ENCODE measurements at places on chromosomes 7 and 10.

DNA sequence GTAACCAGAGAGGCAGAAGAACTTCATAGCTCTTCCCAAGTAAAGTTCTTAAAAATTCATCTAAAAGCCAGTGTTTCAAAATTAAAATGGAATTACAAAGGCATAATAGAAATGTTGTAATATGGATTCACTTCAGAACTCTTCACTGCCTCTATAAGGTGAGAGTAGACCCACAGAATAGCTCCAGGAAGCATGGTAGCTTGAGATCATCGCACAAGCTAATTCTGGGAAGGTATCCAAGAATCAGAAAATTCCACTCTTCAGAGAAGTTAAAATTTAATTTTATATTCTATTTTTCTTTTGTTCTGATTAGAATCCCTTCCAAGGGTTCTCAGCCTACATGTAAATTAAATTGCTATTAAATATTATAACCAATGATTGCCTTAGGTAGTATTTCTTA, 1.5 kb upstream of the DHX32 start:
- no peak for DNase-seq

DNA sequence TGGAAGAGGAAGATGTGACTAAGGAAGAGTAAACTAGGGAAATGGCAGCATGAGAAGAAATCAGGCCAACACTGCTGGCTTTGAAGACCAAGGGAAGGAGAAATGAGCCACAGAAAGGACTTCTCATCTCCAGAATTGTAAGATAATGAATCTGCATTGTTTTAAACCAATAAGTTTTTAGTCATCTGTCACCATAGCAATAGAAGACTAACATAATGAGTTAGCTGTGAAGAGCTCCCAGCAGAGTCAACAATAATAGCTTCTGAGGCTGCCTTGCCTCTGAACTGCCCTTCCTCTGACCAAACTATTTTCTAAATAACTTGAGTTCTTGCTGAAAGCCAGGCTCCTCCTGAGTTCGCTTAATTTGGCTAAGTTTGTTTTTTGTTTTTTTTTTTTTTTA, 103.6 kb downstream of the CACNA2D1 start:
- no peak for DNase-seq

DNA sequence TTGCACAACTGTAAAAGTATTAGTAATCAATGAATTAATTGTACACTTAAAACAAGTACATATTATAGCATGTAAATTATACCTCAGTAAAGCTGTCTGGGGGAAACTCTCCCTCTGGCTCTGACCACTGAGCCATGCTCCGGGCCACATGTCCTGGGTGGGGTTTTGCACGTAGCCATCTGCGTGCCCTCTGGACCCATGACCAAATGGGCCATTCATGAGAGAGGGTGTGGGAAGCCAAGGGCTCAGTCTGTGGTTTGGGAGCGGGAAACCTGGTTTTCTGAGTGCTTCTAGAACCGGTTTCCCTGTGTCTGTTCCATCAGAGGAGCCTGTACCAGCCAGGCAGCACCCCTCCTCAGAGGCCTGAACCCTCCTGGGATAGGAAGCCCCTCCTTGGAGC, 143.2 kb downstream of the SH3PXD2A start:
- no peak for DNase-seq

GRCh38 chr10:43254199-43254730, 12.6 kb downstream of the RASGEF1A start:
- no peak for DNase-seq

GRCh38 chr10:116748041-116748440, 5.7 kb upstream of the HSPA12A start:
- no peak for DNase-seq

DNA sequence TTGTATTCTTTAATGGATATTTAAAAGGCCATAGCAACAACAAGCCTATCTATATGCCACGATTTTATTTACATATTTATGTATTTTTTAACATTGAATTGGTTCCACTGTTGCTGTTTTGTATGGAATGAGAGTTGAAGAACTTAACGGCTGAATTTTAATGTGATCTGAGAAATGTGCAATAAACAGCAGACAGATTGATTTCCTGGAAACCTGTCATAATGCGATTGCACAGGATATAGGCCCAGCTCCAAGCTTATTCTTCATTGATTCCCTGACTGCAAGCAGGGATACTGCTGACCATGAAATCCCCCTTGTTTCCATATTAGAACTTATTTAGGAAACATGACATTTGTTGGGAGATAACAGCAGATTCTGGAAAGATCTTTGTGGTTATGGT, 195.6 kb downstream of the KCND2 start:
- DNase-seq, result no peak

GRCh38 chr7:122674502-122674901, 24.4 kb downstream of the RNF133 start:
- DNase-seq, result peak; percentile 57

- no peak for DNase-seq
Measured at GRCh38 chr7:4683043-4683883, 1.2 kb downstream of the FOXK1 start.

DNA sequence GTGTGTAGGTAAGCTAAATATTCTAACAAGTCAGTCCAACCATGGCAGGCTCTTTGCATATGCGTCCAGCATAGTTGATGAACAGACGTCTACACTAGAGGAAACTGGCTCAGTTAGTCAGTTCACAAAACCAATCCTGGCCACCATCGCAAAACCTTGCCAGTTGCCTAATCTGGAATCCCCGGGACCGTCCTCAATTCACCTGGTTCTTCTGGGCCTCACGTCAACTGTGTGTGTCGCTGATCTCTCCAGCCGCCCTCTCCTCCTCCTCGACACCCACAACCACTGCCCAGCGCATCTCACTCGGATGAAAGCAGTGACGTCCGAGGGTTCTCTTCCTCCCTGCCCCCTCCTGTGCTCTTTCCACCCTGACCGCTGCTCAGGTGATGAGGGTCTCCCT, 217.8 kb upstream of the SH2B2 start:
- no peak for DNase-seq

DNA sequence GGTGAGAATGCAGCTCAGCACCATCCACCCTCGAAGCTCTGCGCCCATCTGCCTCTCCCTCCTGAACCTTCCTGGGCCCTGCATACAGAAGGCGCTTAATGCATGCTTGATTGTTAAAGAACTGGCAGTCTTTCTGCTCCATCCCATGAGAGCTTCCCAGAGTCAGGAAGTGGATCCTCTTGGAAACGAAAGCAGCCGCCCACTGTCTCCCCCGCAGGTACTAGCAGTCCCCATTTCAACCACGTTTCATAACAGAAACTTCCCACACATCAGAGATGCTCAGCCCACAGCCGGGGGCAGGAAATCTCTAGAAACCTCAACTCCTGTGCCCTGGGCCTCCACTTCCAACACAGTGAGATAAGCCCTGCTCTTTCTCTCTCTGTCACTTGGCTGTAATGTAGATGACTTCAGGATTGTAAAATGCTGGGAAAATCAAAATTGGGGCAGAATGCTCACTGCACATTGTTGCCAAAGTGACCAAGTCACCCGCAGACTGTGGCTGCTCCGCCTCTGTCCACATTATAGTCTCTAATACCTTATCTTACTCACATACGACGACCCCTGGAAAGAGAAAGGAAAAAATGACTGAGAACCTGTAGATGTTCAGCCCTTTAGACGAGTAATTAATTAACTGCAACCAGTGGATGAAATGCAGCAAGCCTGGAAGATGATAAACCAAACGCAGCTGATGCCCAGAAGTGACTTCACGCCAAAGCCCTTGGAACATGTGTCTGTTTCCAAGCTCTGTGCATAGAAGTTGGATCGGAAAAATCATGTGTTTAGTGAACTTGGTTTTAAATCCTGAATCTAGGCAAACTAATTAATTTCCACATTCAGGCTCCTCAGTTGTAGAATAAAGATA, 28.5 kb downstream of the GSDME start:
- DNase-seq, result no peak

- no peak for DNase-seq
Measured at GRCh38 chr10:28879246-28879645, 201.9 kb downstream of the BAMBI start.

- DNase-seq, result no peak
Measured at GRCh38 chr7:22851145-22851544, 28.5 kb upstream of the TOMM7 start.

- DNase-seq, result no peak
Measured at GRCh38 chr7:88835147-88835728, 39.7 kb upstream of the TEX47 start.

- no peak for DNase-seq
Measured at GRCh38 chr10:95309958-95310357, 19.2 kb upstream of the PDLIM1 start.

DNA sequence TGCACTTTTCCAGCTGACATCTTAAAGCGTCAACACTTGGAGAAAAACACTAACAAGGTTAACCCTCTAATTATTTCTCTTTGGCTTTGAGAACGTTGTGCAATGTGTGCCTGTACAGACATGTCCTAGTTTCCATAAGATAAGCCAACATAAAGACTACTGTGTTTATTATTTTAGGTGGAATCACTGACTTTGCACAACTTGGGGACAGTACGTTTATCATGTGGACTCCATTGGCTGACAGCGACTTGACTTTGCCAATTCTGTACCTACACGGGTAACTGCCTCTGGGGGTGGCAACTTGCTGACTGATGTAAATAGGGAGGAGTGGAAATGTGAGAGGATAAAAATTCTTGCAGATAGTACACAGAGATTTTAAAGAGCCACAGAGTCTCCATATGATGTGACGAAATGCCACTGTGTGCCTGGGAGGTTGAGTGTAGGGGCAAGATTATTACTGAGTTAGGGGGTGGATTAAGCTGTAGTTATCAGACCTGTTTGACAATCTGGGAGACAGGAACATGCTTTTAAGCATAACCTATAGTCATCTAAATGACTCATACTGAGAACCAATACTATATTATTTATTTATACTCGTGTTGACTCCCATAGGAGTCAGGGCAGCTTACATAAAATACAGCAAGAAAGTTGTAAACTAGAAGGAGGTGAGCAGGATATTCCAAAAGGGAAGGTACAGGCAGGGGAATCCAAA, 21.0 kb downstream of the SLC13A4 start:
- DNase-seq, result no peak

DNA sequence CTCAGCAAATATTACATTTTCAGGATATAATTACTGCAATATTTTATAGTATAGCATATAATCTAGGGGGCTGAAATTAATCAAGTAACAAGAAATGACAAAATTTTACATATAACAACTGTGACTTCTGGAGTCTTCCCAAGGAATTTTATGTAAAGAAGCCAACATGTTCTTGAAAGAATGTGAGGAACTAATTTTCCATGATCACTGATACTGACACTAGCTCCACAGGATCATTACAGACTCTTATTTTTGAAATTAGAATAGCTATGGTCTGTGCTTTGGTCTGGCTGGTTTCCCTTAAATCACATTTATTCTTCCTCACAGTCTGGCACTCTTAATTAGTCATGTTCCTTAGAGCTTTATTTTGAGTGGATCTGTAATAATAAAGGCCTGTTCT, 267.7 kb upstream of the SEMA3A start:
- DNase-seq, result no peak

DNA sequence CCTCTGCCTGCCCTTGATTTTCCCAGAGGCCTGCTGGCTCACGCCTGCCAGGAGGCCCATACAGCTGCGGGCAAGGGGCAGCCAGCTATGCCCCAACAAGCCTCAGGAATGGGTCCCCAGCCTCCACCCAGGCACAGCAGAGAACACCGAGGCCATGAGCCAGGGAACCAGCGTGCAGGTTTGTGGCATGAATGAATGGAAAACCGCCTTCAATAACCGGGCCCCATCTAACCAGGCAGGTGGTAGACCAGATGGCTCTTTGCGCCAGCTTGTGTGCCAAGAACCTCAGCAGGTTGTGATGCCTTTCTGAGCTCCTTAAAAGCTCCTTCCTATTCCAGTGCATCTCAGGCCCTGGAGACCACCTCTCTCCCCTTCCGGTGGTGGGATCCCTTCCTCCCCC, 50.2 kb downstream of the ELFN1 start:
- no peak for DNase-seq

GRCh38 chr7:49618028-49618427, 155.4 kb upstream of the VWC2 start:
- no peak for DNase-seq

DNA sequence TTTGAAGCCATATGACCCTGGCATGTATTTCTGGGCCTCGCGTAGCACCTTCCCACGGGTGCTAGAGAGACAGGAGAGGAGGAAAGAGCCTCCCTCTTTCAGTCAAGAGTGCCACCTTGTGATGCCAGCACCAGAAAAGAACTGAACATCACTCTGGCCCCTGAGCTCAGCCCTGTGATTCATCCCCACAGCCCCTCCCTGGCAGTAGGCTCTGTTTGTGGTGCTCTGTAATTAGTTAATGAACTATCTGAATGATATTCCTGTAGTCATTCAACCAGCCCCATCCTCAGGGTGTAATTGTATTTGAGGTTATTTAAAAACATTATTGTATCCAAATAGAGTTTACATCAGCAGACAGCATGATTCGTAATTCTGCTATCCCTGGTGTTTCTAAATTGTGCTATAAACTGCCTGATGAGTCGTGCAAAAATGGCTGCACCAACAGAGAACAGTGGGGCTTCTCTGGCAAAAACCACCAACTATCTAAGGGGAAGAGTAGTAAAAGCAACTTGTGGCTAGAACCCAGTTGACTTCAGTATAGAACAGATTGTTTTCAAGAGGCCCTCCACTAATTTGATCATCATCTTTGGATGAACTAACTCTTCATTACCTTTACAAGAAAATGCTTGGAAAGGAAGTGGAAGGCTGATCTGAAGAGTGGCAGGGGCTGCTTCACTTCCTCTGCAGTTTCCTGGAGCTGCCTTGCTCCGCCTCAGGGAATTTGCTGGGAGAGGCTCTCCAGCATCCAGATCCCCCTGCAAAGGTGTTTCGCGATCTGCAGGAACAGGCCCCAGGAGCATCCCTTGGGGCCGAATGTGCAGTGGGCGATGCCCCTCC, 23.7 kb upstream of the TIAL1 start:
- DNase-seq, result no peak

DNA sequence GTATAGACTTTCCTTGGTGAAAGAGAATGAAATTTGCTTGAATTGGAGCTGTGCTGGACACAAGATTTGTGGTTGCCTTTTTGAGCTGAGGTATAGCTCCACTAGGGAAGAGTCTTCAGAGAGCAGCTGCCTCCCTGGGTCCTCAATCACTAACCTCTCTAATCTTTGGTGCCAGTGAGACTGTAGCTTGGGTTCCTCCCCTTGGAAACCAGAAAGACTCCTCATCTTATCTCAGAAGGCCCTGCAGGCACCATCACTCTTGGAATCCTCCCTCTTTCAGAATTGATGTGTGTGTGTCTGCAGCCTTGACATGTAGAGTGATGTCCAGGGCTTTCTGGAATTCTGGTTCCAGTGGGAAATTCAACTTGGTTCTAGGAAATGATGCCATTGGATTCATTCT, 426.5 kb downstream of the RPS24 start:
- no peak for DNase-seq

DNA sequence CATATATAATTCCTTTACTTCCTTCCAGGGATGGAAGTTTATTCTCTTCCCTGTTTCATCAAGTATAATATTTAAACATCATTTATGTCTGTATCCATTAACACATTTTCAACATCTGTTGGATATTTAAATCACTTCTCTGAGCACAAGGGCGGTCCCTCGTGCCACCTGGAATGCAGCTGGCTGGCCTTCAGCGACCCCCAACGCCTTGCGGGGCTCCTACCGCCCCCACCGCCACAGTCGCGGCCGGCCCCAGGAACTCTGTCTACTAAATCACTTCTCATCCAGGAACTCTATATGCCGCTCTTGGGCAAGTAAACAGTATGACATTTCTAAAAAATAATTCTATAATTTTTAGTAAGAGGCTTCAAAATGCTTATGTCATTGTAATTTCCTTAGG, 221.1 kb upstream of the PTN start:
- DNase-seq, result no peak

Measured in muscle of arm (tissue), 14 donors.